ENCODE measurements at places on chromosomes 13 and 19.

DNA sequence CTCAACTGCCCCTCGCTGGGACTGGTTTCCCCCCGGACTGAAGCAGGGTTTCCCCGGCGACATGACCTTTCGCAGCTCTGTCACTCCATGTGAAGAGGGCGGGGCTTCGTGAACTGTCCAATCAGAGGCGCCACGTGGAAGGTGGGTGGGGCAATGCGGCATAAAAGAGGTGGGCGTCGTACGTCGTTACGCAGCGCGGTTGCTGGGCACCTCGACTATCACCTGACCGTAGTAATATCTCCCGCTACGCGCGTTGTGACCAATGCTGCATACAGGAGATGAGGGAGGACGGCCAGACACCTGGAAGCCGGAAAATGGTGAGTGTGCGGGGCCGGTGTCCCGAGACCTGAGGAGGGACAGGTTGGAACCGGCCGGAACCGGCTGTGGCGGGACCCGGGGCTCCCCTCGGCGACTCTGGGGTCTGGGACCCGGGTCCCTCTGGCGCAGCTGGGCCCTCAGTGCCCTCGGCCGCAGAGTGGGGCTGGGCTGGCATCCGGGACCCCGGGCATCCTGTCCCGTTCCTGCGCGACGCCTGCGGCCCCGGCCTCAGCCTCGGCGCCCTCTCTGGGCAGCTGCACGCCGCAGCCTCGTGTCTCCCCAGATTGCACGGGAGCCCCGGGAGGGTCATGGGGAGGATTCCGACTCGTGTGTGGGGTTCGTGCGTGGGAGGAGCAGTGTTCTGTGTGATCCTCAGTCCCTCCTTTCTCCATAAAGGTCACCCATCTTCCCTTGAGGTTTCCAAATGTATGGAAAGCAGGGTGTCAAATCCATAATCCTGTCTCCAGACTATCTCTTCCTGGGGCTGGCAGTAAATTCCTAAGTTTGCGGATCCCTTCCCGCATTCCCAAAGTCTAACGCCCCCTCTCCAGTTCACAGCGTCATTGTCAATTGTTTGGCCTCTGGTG lies 32.2 kb downstream of the ZNF136 start:
- peak; percentile 82 for DNase-seq

DNA sequence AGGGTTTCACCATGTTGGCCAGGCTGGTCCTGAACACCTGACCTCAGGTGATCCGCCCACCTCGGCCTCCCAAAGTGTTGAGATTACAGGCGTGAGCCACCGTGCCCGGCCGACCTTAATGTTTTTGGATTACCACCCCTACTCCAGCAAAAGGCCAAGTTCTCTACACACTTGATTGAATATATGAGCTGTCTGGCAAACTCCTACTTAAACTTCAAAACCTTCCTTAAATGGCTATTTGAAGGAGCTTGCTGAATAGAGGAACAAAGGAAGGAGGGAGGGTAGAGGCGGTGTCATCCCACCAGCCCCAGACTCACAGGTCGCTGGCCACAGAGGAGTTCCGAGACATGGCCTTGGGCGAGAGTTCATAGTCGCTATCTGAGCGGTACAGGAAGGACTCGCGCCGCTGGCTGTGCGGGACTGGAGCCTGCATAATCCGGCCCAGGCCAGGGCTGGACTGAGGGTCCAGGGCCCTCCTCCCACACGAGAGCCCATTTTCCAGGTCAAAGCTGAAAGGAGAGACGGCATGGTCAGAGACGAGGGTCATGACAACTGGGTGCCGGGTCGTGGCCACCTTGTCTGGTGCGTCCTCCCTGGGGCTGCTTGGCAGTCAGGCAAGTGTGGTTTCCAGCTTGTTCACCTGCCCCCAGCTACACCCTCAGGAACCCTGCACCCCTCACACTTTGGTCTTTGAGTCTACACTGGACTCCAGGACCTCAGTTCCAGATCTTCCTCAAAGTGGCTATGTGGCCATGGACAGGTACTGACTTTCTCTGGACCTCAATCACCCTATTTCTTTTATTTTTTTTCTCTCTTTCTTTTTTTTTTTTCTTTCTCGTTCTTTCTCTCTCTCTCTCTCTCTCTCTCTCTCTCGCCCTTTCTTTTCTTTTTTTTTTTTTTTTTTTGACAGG lies 4.2 kb downstream of the PDE4C start:
- DNase-seq: no peak

DNA sequence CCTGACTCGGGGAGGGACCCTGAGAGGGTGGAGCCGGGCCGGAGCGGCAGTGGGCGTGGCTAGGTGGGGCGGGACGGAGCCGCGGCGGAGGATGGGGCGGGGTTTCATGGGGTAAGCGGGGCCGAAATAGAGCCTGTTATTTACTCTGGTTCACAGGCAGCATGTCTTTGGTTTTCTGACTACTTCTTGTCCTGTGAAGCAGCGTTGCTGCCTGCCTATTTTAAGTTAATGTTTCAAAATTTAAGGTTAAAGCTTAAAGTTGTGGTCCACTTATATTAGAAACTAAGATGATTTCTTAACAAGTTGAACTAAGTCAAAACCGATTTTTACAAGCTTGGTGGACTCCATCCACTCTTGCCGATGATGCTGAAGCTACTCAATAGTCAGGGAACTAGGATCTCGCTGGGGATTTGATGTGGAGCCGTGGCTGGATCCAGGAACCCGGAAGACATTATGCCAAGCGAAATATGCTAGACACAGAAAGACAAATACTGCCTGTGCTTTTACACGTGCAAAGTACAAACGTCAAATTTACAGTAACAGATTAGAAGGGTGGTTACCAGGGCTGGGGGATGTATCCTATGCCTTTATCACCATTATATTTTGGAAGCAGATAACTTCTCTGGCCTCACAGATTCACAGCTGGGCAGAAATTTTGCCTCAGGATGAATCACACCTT lies 433 bp upstream of the ZNF616 start:
- DNase-seq: no peak

- DNase-seq: no peak
These were observed 10.8 kb downstream of the SH3GL1 start for GRCh38 chr19:4389511-4390016.

DNA sequence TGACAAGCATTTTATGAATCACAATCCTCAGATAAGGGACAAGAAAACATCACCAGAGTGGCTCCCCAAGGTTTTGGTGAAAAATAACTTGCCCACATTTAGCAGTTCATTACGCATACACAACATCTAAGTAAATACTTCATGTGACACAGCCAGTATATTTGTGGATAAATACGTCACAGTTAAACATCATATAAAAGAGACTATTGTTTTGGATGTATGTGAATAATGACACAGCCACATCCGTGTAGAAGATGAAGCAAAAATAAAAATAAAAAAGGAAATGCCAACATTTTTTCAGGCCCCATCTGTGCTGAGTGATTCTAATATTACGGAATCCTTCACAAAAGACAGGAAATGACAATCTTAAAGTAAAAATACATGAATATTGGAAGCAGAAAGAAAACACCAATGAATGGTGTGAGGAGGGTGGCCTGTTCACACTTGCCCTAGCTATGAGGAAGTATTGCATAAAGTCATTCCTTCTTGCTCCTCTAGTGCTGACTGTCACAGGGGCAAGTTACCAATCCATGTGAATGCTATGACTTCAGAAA lies 457.1 kb downstream of the KLF12 start:
- no peak for DNase-seq

GRCh38 chr13:45799451-45799850 lies 52.1 kb downstream of the SIAH3 start:
- no peak for DNase-seq

- DNase-seq: no peak
These were observed 158.4 kb downstream of the MYO16 start for GRCh38 chr13:108787700-108788414.

- DNase-seq: no peak
These were observed 459 bp downstream of the PRAM1 start for GRCh38 chr19:8501981-8502380.

GRCh38 chr19:5394551-5395505 lies 54.2 kb upstream of the PTPRS start:
- DNase-seq: no peak

- DNase-seq: no peak
These were observed 2.0 kb upstream of the LENG9 start for GRCh38 chr19:54465426-54466109.

DNA sequence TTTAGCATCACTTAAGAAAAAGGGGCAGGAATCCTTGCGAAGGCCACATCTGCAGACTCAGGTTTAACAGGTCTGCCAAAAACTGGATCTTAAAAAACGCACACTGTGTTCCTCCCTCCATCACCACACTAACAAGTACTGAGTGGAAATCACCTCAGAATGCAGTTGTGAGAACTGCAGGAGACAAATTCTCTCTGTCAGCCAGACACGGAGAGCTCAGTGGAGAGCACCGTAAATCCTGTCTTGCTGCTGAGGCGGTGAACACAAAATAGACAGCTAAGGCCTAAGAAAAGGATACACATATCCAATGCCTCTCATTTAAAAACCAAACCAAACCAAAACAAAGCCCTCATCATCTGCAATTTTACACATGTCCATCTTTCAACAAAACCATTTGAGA lies 1287.6 kb downstream of the EFNB2 start:
- no peak for DNase-seq

Measured in stimulated activated CD4-positive, alpha-beta T cell treated with anti-CD3 and anti-CD28 coated beads, Interleukin-4, amount 100 ng/mL, for 4 hours (primary cell).